Activated naive CD8-positive, alpha-beta T cell treated with anti-CD3 and anti-CD28 coated beads for 36 hours (primary cell): ENCODE measurements at places on chromosomes 12 and 14. TPM values are rescaled to one million over a fixed set of nuclear protein-coding genes. Genes with fewer than 3 reads are reported as not detected.

GRCh38 chr14:102209224-102209966 lies 69.7 kb downstream of the WDR20 start:
- DNase-seq, result no peak

- DNase-seq, result no peak
These were observed 31.5 kb downstream of the SVOP start for GRCh38 chr12:108989376-108989775.

- DNase-seq, result no peak
These were observed 69.5 kb downstream of the TMEM30B start for GRCh38 chr14:61211476-61212255.

DNA sequence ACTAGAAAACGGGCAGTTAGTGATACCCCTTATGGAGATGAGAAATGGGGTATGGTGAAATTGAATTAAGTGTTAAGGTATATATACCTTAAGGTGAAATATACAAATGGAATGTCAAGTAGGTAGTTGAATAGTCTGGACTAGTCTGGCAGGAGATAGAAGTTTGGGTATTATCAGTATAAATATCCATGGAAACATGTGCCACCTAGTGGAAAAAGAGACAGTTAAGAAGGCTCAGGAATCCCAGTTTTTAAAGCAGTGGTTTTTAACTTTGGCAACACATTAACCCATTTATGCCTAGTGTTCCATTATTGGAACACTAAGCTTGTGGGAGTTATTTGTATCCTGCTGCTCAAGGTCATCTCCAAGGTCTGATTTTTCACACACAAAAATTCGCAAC lies 38.6 kb upstream of the TPH2 start:
- DNase-seq, result no peak

GRCh38 chr12:54166567-54167499 lies 22.0 kb downstream of the SMUG1 start:
- no peak for DNase-seq

The KRR1 gene
- total RNA-seq, result 155 TPM

The EID3 gene
- total RNA-seq, result 5.7 TPM
